ENCODE measurements at places on chromosomes 2 and 18.

GRCh38 chr18:12656938-12657683 lies 796 bp downstream of the SPIRE1 start:
- peak; percentile 1 for DNase-seq

DNA sequence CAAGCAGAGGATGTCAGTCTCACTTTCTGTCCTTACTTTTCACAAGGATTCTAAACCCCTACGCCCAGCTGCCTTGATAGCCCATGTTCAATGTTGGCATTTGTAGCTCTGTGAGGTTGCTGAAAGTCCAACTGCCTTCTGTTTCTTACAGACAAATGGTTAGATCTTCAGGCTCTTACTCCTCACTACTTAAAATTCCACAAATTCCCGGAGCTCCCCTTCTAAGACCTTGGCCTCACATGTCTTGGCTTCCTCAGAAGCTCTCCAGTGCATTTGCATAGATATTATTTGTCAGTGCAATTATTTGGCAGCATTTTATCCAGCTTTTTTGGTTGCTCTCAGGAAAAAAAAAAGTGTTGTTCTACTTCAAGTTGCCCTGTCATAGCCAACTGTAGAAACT lies 453.7 kb upstream of the CELF4 start:
- no peak for DNase-seq

- DNase-seq, result no peak
Observed at GRCh38 chr2:35099342-35099741, 1256.2 kb upstream of the CRIM1 start.

DNA sequence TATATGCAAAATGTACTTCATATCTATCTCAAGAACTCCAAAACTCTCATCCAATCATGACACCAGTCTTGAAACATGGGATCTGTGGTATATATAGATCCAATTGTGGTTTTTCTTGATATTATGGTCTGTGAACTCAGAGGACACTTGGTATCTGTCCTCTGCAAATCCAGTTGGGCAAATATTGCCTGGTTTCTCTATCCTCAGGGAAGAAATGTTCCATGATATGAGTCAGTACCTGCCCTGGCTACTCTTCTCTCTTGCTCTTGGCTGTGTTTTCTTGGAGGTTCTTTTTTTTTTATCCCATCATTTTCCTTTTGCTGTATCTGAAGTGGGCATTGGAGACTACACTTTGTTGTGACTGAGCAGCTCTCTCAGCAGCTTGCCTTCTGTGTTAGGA lies 10.9 kb downstream of the NBEAL1 start:
- DNase-seq, result no peak

DNA sequence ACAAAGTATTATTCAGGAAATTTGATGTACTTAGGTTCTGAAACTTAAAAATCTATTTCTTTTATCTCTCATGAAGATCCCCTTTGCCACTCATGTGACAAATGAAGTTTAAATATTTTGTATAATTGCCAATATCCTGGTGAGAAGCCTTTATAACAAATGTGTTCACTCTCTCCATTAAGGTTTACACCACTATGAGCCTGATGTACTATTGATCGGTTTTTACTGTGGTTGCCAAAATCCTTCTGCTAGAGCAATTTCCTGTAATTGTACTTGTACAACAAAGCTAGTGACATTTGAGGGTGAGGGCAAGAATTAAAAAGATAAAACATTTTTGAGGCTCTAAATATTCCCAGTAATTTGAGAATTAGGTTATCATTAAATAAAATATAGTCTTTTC lies 222.3 kb upstream of the CDH19 start:
- no peak for DNase-seq

DNA sequence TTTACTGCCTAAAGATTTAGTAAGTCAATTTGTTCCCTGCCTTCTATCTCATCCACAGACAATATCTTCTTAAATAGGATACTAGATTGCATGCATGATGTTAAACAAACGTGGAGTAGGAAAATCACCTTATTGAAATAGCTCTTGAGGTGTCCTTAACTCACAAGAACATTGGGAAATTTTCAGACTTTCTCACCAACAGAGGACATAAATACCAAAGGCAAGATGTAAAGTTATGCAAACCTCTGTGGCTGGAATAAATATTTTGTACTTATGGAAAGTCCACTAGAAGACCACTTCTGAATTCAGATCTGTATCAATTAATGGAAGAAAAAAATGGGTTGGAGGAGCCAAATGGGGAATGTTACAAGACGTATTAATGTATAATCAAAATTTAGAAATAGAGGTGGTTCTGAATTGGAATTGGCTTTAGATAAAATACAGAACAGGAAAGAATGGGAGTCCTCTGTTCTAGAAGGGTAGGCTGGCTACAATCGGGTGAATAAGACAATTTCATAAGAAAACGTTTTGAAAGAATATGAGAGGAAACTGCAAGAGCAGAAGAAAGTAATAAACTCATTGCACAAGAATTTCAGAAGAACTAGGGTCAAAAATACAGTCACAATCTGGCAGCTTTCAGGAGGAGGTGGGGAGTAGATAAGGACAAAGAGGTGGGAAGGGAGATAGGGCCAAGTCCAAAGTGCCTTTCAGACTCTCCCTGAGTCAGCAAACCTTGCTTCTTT lies 69.3 kb upstream of the FN1 start:
- DNase-seq, result no peak

DNA sequence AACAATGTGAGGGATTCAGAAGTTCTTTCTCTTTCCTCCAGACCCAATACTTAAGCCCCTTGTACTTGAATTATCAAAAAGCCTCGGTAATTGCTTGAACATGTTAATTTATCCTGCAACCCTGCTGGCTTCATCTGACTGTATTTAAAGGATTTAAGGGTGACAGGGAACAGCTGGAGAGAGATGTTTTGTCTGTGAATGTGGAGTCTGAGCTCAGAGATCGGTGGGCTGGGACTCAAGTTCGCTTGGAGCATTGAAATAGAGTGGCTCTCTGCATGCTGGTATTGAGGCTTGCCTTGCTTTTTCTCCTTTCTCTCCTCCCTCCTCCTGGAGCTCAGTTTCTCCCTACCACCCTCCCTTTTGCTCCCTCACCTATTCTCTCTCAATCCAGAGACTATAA lies 73.6 kb downstream of the BOD1L2 start:
- DNase-seq, result no peak

GRCh38 chr2:120477831-120478481 lies 132.0 kb downstream of the INHBB start:
- no peak for DNase-seq

- no peak for DNase-seq
Observed at GRCh38 chr2:226559536-226559935, 240.1 kb downstream of the IRS1 start.

- no peak for DNase-seq
Observed at GRCh38 chr2:128465246-128466170, 146.8 kb upstream of the HS6ST1 start.

- DNase-seq, result no peak
Observed at GRCh38 chr2:28904295-28904694, 9.8 kb downstream of the WDR43 start.

DNA sequence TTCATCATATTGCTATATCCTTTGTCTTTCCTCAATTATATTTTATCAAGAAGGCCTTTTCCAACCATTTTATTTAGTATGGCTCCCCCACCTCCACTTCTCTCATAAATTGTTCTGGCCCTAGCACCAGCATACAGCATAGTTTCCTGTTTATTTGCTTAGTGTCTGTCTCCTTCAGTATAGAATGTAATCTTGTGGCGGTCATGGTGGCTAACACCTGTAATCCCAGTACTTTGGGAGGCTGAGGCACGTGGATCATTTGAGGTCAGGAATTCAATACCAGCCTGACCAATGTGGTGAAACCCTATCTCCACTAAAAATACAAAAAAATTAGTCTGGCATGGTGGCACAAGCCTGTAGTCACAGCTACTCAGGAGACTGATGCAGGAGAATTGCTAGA lies 39.6 kb upstream of the CLASP1 start:
- DNase-seq, result no peak

DNA sequence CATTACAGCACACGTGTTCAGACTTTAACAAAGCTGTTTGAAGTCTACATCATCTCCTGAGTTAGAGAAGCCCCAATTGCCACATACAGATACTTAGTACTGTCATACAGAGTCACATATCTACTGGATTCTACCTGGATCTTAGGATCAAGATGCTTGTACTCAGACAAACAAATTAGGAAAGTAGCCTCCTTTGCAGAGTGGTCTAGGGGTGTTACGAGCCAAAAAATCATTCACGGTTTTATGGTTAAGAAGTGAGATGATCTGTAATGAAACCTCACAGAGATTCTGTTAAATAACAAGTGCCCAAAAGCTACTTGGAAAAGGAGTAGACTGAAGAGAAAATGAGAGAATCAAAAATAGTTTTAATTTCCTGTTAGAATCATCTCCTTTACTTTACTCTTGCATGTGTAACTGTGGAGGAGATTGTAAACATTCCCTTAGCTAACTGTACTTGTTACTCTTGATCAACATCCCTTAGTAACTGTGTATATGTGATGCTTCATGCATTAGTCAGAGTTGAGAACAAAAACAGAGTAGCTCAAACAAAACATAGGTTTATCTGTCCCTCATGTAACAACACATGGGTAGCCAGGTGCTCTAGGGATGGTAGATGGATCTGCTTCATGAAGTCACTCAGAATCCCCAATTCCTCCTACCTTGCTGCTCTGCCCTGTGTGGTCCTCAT lies 16.4 kb upstream of the IL1RL1 start:
- no peak for DNase-seq

Data from T-helper 9 cell (primary cell).